Cardiac fibroblast (primary cell): ENCODE measurements at places on chromosomes 3 and 15.
A peak's percentile ranks its signal among the peaks of the same experiment; 100 is the strongest.

DNA sequence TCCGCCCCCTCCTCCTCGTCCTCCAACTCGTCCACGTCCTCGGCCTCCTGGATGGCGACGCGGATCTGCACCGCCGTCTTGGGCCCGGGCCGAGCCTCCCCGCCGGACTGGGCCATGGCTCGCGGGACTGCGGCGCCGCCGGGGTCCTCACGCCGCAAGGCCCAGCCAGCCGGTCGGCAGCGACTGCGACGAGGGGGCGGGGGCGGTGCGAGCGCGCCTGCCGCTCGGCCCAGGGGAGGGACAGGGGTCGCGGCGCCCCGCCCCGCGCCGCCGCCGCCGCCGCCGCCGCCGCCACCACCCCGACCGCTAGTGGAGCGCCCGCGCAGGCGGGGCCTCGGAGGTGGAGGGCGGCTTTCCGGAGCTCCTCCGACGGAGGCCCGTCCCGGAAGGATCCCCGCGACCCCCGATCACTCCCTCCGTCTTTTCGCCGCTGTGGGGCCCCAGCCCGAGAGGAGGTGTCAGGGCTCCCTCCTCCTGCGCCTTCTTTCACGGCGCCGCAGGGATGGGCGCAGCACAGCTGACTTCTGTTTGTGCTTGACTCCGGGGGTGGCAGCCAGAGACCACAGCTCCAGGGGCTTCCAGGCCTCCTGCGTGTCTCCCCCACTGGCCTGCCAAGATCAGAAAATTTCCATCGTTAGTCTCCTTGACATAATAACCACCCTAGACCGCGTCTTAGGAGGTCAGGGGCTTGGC, at the start of gene LARP6:
Gene LARP6, minus strand, starts transcription at position 185 of the 693 bp plus-strand sequence. Its CDS starts 69 bp downstream, at position 116.
- peak; percentile 29 for DNase-seq

DNA sequence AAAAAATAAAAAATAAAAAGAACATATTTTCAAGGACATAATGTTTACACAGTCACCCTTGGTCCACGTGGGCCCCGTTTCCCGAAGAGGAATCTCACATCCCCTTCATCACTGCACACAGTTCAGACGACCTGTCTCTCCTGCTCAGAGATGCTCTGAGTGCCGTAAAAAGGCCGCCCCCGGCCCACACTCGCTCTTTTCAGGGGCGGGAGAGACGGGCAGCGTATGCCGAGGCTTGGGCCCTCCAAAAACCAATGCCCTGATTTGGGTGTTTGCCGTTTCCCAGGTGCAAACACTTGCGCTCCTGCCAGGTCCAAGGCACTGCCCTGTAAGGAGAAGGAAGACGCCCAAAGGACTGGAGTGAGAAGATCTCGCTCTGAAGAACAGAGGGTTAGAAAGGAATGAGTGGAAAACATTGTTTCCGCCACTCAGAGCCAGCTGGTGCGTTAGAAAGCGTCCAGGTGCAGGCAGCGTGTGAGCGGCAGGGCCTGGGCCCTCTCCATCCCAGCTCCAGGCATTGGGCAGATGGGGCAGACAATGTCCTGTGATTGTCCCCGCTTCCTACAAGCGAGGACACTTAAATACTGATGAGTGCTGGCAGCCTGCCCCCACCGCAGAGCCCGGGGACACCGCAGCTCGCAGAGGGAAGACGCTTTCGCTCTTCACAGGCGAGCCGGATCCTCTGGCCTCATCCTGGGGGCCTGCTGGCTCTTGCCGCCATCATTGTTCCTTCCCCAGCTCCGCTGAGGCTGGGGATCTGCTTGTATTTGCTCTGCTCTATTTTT, 53.2 kb downstream of the NIPA2 start:
- no peak for DNase-seq

- DNase-seq: no peak
Observed at GRCh38 chr15:84813931-84814330, 3.2 kb upstream of the ALPK3 start.

DNA sequence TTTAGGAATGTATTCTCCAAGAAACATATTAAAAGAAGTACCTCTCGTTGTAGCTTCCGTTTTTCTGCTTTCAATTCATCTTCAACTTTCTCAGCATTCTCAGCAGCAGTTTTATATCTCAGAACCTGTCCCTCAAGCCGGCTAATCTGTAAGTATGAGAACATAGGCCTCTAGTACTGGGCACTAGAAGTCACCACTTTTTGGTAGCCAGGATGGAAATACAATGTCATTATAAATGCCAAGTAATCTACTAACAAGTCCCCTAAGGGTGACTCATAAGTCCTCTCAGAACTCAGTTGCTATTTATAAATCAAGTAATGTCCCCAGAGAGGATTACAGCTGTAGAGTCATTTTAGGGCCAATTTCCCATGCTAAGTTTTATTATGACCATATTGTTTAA, 61.1 kb downstream of the MLH1 start:
- peak; percentile 84 for DNase-seq

DNA sequence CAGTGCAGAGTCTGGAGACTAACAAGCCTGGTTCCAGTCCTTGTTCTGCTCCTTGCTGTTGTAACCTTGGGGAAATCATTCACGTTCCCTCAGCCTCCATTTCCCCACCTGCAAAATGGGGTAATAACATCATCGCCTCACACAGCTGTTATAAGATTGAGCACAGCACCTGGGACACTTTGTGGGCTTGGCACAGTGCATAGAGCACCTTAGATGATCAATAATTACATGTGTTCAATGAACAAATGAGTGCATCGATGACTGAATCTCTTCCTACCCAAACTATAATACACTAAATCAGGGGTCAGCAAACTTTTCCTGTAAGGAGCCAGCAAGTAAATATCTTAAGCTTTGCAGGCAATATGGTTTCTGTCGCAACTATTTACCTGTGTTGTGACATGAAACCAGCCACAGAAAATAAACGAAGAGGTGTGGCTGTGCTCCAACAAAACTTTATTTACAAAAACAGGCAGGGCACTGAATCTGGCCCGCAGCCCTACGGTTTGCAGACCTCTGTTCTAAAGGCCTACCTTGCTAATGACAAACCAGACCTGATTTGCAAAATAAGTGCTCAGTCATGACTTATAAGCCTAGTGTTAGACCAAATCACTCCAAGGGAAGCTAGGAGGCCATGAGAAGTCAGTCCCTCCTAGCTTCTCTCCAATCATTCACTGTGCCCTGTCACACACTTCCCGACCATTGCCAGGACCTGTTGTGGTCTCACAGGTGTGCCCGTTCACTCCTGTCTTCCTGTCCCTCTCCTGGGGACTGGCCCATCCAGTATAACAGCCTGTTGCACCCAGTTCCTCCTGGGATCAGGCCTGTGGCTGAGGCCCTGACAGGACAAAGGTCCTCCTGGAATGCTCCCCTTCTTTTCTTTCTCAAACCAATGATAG, 149.4 kb upstream of the WNT5A start:
- no peak for DNase-seq

DNA sequence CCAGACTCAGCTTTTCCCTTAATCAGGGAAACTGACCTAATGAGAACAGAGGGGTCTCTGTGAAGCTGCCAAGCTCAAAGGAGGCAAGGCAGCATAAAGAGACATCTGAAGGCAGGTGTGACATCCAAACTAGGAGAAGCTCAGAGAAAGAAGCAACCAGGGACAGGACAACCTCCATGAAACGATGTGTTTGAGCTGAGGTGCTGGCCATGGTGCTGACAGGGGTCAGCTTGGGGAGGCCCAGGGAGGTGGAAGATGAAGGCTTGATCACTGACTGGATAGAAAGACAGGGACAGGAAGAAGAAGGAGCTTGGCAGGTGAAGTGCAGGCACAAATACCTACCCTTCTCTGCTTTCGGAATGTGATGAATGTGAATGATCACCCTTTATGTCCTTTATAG, 179.5 kb upstream of the NSMCE3 start:
- no peak for DNase-seq

DNA sequence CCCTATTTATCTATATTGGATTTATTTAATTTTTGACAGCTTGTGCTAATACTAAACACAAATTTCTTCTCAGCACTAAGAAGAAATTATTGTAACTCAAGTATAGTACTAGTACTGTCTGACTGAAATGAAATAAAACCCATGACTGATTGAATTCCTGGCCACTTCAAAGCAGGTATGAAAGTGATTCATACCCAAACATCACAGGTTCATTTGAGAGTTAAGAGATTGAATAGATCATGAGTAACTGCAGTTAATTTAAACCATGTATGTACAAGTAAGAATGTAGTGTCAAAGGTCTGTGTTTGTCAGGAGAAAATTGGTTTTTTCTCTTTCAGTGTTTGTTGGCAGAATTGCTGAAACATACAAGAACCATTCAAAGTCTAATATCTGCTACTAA, 332.0 kb upstream of the GRM7 start:
- no peak for DNase-seq

- DNase-seq: no peak
Observed at GRCh38 chr3:122546151-122546550, 17.9 kb downstream of the PARP9 start.
